ENCODE measurements at places on chromosomes 2 and 18.

- no peak for DNase-seq
Measured at GRCh38 chr2:171146633-171147032, 14.1 kb downstream of the TLK1 start.

GRCh38 chr18:54263904-54264336 lies 5.4 kb upstream of the POLI start:
- DNase-seq, result no peak

- DNase-seq, result no peak
Measured at GRCh38 chr2:39919511-39920306, 140.7 kb upstream of the THUMPD2 start.

GRCh38 chr2:131093696-131094462 lies 619 bp upstream of the FAM168B start:
- DNase-seq, result no peak

DNA sequence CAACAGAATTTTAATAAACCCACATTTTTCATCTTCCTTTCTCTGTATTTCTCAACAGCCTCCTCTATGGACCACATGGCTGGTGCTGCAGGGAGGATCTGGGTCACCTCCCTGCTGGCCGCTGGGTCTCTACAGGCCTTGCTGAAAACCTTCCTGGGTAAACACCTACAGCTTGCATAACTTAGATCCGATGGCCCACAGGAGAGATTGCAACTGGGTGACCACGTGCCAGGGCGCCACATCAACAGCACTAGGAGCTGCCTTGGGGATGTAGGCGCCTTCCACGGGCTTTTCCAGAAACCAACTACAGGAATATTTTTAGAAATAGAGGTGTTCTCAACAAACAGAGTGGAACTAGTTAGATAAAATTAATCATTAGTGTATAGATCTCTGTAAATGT lies 19.4 kb downstream of the TMEM18 start:
- DNase-seq, result no peak

DNA sequence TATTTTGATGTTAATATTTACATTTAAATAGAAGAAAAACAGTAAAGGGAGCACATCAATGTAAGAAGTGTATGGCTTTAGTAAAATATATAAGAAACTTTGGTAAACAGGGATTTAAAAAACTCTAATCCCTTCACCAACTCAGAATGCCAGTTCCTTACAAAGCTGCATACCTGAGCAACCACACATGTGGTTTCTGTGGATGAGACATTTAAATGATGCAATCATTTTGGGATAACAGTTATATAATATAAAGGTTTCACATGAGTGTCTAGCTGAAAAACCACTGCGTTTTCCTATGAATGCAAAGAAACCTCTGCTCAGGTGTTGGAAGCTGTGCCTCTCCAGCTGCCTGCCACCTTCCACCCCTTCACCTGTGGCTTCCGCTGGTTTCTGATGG lies 209.1 kb upstream of the REV1 start:
- no peak for DNase-seq

- DNase-seq, result no peak
Measured at GRCh38 chr2:71695235-71696120, 242.1 kb downstream of the DYSF start.

DNA sequence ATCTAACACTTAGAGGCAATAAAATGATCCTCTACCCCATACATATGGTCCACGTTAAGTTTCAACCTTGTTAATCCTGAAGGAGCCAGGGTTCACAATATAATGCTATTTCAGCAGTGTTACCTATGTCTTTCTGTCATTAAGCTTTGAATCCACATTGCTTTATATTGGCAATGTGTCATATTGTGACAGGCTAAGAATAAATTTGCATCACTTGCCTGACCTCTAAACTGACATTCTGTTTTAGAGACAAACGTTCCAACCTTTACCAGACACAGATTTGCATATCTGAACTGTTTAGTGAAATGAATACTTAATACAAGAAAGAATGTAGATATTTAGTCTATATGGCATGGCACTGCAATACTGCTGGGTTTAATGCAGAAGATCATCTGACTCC lies 98.4 kb downstream of the UNC80 start:
- no peak for DNase-seq

- DNase-seq, result peak; percentile 7
Measured at GRCh38 chr2:108583903-108584520, 49.7 kb downstream of the LIMS1 start.

DNA sequence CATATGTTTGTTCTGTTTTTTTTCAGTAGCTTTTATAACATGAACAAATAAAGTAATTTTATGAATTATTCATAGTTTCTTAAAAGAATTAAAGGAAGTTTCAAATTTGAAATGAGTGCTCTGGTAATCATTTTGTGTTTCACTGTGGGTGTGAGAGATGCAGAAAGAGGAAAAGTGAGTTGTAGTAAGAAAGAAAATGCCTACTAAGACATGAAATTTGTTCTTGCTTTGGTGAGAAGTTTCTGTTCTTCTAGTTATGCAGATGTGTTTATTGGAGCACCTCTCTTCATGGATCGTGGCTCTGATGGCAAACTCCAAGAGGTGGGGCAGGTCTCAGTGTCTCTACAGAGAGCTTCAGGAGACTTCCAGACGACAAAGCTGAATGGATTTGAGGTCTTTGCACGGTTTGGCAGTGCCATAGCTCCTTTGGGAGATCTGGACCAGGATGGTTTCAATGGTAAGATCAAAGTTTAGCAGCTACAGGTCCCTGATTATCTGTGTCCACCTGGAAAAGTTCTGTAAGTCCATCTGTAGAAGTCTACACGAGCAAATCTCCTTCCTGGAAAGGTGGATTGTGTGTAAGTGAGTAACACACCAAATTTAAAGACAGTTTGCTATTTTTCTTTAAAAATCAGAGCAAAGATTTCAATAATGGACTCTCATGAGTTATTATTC lies 51.4 kb downstream of the ITGAV start:
- DNase-seq, result no peak

- DNase-seq, result no peak
Measured at GRCh38 chr18:36718705-36719328, 110.0 kb downstream of the TPGS2 start.

DNA sequence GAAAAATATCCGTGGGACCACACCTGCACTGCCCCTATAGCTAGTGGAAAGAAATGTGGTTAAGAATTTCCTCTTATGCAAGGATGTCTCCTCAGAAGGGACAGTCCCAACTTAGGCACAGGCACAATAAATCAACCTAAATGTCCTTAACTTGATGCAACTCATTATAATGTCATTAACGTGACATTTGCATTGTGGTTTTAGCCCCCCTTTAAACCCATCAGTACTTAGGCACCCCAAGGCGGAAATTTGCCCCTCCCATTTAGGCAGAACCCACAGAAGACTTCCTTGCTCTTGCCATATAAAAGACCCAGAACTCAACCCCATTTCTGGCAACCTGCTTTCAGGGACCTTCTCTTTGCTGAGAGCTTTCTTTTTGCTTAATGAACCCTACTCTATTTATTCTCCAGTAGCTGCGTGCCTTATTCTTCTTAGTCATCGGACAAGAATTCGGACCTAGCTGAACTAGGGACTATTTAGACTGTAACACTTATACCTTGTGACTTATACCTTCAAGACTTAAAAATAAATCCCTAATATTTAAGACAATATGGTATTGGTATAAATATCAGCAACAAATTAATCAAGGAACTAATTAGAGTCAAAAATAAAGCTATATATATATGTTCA lies 1281.6 kb upstream of the TMEFF2 start:
- DNase-seq, result no peak

DNA sequence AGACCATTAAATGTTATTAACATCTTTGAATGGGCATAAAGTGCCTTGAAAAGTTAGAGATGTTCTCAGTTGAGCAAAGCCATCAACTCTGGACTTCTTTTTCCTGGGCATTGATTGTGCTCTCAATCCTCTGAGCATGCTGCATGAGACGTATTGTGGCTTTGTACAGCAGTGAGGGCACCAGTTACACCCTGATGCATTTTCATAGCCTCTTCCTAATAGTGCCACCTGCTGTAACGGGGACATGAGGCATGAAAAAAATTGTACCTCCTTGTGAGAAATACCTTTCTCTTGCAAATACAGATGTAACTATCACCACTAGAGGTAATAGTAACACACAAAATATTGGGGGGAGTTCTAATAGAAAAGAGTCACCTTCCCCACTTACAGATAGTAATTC lies 697.5 kb downstream of the TMEM182 start:
- DNase-seq, result no peak

GRCh38 chr2:71801969-71802368 lies 345.7 kb downstream of the CYP26B1 start:
- DNase-seq, result no peak

DNA sequence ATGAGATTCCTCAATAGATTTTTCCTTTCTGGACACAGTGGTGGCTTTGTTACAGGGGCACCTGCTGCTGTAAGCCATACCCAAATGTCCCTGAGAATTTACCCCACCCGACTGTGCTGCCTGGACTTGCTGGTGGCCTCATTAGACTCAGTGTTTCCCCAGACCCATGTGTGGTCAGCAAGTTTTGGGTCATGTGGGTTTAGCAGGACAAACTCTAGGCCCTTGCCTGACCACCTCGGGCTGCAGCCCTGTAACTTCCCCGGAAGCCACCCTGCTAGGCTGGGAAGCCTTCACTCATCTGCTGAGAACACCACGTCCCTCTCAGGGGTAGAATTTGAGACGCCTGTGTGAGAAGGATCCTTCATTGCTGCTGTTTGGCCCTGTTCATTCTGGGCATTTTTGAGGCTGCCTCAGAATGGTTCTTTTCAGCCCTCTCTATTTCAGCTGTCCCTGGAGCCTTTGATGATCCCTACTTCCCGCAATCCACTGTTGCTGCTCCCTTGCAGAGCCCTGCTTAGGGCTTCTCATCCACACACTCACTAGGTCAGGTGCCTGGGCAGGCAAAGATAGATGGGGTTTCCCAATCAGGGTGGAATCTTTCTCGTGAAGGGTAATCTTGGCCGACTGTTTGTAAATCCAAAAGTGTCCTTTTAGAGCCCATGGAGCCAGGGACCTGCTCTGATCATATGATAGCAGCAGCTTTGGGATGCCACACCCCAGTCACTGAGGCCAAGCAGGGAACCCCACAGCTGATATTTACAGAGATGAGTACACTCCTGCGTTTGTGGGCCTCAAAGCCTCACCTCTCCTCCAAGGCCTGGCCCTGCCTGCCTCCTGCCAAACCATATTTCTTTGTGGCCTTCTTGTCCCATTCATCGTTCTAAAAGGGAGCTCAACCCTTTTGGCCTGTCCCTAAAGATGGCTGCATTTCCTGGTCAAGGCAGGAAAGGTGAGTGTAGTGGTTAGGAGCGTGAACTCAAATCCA lies 6.7 kb downstream of the EHD3 start:
- no peak for DNase-seq
